Osteocyte (in vitro differentiated cells): ENCODE measurements at places on chromosomes 6 and 20.

DNA sequence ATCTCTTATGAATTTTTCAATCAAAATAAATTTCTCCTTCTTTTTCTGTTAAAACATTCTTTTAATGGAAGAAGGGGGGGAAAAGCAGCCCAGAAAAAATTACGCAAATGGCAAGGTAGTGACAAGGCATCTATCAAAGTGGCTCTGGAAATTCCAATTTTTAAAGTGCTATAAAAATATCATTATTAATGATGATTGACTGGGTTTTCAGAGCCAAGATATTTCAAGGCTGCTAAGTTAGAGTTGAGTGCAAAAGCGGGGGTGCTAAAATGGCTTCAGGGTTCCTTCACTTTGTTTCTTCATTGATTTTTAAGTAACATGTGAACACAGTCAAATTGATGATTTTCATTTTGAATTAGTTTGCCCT, 171.6 kb upstream of the CITED2 start:
- peak overlapping the region; percentile 76 for H3K27ac ChIP-seq
- DNase-seq: no peak
- no peaks in the 10 kb centered on the region for H3K27me3 ChIP-seq
- peaks cover 38% of the 10 kb centered on the region for H3K4me1 ChIP-seq

DNA sequence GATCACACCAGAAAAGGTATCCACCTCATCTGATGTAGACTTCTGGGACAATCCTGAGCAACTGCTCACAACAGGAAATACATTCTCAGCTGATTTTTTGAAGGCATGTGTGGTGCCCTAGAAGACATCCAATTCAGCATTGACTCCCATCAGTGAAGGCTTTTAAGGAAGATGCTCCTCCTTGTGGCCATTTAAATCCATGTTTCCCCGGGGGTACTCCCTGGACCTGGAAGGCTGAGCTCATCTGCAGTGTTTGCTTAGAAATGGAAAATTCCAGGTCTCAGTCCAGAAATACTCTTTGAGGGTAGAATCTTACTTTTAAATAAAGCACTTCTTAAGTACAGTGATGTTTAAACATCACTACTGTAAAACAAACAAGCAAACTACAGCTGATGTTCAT, 195.5 kb upstream of the PDE10A start:
- no peak for DNase-seq
- H3K4me1 ChIP-seq: no peaks in the 10 kb centered on the region
- H3K36me3 ChIP-seq: no peaks in the 10 kb centered on the region
- H3K27me3 ChIP-seq: peaks cover 17% of the 10 kb centered on the region

DNA sequence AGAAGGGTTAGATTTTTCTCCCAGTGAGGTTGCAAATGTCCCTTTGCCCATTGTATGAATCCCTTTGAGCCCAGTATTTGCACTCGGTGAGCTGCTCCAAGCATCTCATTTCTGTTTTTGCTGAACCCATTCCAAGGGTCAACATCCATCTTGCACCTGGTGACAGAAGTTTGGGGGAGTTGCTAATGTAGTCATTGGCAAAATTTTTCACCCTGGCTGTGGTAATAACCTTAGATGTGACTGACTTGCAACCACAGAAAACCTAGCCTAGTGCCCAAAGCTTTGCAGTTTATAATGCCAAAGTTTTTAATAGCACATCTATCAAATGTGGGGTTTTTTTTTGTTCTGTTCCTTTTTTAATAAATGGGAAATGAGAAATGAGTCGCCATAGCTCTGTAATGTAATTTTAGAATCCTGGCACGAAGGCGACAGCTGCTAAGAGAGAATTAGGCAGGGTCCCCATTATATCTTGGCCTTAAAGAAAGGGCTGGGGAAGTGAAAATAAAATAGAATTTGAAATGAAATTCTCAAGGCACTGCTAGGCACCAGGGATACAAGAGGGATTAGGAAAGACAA, 682.8 kb downstream of the KIF16B start:
- H3K27ac ChIP-seq: no peak overlapping the region
- DNase-seq: no peak
- no peaks in the 10 kb centered on the region for H3K4me1 ChIP-seq
- no peaks in the 10 kb centered on the region for H3K27me3 ChIP-seq
- no peaks in the 10 kb centered on the region for H3K36me3 ChIP-seq

- H3K36me3 ChIP-seq: no peaks in the 10 kb centered on the region
- no peak overlapping the region for H3K27ac ChIP-seq
- no peak for DNase-seq
- no peak overlapping the region for H3K4me3 ChIP-seq
- peaks cover 11% of the 10 kb centered on the region for H3K4me1 ChIP-seq
Observed at GRCh38 chr6:134183844-134184243, 131.4 kb upstream of the SLC2A12 start.

DNA sequence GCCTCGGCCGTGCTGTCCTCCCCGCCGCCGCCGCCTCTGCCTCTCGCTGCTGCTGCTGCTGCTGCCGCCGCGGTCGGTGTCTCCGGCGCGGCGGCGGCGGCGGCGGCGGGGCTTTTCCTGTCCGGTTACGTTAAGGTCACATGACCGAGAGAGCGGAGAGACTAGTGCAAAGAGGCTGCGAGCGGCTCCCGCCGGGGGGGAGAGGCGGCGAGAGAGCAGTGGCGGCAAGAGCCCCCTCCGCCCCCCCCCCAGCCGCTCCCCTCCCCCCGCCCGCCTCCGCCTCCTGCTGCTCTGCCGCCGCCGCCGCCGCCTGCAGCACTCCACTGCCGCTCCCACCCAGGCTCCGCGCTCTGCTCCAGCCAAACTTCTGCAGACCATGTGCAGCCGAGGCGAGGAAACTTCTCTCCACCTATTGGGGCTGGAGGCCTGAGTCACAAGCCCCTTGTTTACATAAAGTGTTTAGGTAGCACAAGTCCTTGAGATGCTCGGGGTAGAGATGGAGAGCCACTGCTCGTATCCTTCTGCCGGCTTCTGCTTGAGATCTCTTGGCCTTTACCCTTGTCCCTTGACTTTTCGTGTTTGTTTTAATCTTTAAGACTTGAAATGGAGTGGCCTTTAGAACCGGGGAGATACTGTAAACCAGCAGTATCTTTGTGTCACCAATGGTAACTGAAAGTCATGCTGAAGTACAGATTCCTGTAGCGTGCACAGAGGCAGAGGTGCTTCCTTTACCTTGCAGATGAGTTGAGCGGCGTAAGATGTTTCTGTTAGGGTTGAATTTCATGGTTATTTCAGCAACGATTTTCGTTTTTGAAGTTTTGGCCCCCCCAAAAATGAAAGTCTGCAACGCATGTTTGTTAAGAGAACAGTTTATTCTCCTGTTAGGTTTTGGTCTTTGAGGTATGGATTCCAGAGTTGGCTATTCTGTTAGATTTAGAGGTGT, at the start of gene ZBTB2:
Gene ZBTB2 (minus strand): TSS at position 89 of the 943 bp plus-strand sequence. CDS start 17,922 bp downstream, outside the sequence.
- peaks cover 12% of the 10 kb centered on the region for H3K36me3 ChIP-seq
- H3K4me3 ChIP-seq: peak within 1 kb of the TSS; percentile 85
- DNase-seq: peak; percentile 87
- H3K27me3 ChIP-seq: no peaks in the 10 kb centered on the region
- H3K27ac ChIP-seq: peak within 1 kb of the TSS; percentile 91
- H3K4me1 ChIP-seq: peaks cover 63% of the 10 kb centered on the region

- H3K36me3 ChIP-seq: peaks cover 8% of the 10 kb centered on the region
- no peak for DNase-seq
- H3K27ac ChIP-seq: peak overlapping the region; percentile 65
- H3K4me3 ChIP-seq: peak overlapping the region; percentile 81
Observed at GRCh38 chr20:62805155-62805710, 598 bp downstream of the OGFR start.

DNA sequence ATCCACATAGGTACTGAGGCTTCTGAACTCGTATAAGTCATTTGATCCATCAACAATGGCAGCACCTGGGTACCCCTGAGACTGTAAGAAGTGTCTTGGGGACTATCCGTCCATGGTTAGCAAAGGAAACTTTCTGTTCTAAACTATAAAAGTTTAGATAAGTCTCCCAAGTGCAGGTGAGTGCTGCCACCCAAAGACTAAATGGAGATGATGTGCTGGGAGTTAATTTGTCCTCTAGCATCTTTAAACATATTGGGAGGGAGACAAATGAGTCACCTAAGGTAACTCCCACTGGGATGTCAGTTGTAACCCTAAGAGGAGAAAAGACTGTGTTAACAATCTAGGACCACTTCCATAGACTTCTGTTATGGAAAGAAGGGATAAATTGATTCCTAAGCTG, 6.2 kb downstream of the BEND6 start:
- no peak overlapping the region for H3K27ac ChIP-seq
- H3K36me3 ChIP-seq: no peaks in the 10 kb centered on the region
- H3K4me3 ChIP-seq: no peak overlapping the region

- no peak for DNase-seq
- peaks cover 21% of the 10 kb centered on the region for H3K27me3 ChIP-seq
- H3K36me3 ChIP-seq: no peaks in the 10 kb centered on the region
Observed at GRCh38 chr6:43744491-43744890, 25.5 kb upstream of the VEGFA start.

DNA sequence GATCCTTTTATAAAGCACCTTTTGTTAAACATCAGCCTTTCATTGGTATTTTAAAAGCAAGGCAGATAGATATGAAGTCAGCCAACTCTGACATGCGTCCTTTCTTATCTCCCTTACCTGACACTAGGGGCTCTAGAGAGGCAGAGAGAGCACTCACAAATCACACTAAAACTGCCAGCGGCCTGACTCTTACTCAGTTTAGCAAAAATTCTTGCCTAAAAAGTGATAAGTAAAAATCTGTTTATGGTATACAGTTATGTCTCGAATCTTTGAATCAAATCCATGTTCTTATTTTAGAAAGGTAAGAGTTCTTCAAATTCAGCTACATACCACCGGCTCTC, 10.4 kb upstream of the TDRD6 start:
- H3K27me3 ChIP-seq: no peaks in the 10 kb centered on the region
- H3K36me3 ChIP-seq: no peaks in the 10 kb centered on the region
- no peaks in the 10 kb centered on the region for H3K4me1 ChIP-seq

DNA sequence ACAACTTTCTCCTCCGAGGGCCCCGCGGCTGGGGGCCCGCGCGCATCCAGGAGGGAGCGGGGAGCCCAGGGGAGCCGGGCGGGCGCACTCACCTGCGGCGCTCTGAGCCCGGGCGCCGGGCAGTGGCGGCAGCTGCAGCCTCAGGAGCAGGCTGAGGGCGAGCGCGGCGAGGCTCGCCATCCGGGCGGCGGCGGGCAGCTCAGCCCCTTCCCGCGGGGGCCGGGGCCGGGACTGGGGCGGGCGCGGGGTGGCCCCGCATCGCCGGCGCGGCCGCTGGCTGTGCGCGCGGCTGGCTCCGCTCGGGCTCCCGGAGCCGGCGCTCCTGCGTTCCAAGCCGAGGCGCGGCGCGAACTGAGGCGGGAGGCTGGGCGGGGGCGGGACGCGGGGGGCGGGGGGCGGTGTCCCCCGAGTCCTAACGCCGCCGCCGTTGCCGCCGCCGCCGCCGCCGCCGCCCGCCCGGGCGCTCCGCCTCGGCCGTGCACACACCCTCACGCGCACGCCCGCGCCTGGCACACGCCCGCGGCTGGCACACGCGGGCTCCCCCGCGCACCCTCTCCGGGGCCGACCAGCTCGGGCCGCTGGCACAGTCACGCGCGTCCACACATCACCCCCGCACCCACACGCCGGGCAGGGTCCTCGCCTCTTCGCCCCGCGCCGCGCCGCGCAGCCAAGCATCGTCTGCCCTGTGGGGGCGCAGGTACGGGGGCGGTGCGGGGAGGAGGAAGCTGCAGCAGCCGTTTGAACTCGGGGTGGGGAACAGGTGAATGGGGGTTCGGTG, at the start of gene PTPRT:
Gene PTPRT (minus strand): TSS at position 353 of the 778 bp plus-strand sequence. CDS start 173 bp downstream, at position 180.
- no peak for DNase-seq
- H3K27ac ChIP-seq: no peak within 1 kb of the TSS
- H3K4me3 ChIP-seq: no peak within 1 kb of the TSS

- H3K4me3 ChIP-seq: no peak overlapping the region
- no peaks in the 10 kb centered on the region for H3K27me3 ChIP-seq
- no peak overlapping the region for H3K27ac ChIP-seq
Observed at GRCh38 chr6:49072146-49072545, 390.9 kb downstream of the MMUT start.

DNA sequence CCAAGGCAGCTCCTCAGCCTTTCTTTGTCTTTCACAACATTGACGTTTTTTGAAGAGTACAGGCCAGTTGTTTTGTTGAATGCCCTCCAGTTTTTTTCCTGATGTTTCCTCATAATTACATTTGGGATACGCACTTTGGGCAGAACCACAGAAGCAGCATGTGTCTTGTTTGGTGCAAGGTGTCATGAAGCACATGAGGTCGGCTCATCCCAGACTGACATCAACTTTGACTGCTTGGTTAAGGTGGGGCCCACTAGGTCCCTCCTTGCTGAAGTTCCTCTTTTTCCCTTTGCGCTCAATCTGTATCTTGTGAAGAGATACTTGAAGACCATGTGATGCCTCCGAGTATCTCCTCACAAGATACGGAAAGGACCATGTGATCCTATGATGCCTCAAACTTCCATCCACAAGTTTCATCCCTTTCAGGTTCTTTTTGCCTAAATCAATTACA, 10.5 kb downstream of the SNAI1 start:
- no peak overlapping the region for H3K27ac ChIP-seq
- H3K4me1 ChIP-seq: peaks cover 32% of the 10 kb centered on the region
- DNase-seq: no peak
- peaks cover 8% of the 10 kb centered on the region for H3K36me3 ChIP-seq
- H3K27me3 ChIP-seq: no peaks in the 10 kb centered on the region
- no peak overlapping the region for H3K4me3 ChIP-seq

DNA sequence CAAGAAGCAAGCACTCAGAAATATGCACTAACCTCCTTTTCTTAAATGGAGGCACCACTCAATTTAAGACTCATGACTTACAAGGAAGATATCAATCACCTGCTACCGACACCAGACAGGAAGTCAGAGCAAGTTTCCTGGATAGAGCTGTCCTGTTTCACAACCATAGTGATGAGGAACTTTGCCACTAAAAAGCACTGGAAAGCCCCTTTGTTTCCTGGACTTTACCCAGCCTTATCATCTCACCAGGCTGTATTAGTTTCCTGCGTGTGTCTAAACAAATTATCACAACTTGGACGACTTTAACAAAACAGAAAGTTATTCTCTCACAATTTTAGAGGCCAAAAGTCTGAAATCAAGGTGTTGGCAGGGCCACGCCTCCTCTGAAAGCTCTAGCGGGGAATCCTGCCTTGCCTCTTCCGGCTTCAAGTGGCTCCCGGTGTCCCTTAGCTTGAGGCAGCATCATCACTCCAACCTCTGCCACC, 253.8 kb upstream of the STXBP5 start:
- no peaks in the 10 kb centered on the region for H3K36me3 ChIP-seq
- H3K27ac ChIP-seq: no peak overlapping the region
- H3K27me3 ChIP-seq: no peaks in the 10 kb centered on the region
- no peak overlapping the region for H3K4me3 ChIP-seq
- no peak for DNase-seq

- no peak for DNase-seq
Observed at GRCh38 chr20:18004384-18005031, 35.7 kb downstream of the MGME1 start.
